ENCODE measurements at places on chromosomes 7 and 10.

DNA sequence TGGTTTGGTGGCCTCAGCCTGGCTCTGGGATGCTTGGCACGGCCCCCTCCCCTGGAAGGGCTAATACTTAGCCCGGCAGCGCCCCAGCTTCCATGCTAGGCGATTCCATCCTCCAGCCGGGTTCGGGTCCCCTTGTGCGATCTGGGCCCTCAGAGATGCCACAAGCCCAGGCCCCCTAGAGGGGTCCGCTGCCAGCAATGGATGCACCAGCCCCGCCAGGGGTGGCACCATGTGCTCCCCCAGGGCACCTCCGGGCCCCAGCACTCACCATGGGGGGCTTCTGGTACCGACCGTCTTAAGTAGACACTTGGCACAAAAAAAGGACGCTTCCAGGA, 125.7 kb upstream of the KCTD7 start:
- DNase-seq = no peak

DNA sequence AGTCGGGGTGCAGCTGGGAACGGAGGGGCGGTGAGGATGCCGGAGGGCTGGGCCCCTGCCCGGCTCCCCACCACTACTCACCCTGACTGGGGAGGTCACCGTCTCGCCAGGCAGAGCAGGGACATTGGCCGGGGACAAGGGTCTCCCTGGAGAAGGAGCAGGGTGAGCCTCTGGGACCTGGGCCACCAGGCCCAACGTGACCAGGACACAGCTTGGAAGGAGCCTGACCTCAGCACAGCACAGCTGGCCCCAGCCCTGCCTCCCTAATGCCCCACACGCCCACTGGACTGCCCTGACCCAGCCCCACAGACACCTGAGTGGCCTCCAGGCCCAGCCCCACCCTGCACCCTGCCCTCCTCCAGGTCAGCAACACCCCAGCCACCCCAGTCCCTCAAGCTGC, 21.1 kb downstream of the MICALL2 start:
- no peak for DNase-seq

GRCh38 chr7:29086545-29086944, 59.8 kb downstream of the CPVL start:
- no peak for DNase-seq

DNA sequence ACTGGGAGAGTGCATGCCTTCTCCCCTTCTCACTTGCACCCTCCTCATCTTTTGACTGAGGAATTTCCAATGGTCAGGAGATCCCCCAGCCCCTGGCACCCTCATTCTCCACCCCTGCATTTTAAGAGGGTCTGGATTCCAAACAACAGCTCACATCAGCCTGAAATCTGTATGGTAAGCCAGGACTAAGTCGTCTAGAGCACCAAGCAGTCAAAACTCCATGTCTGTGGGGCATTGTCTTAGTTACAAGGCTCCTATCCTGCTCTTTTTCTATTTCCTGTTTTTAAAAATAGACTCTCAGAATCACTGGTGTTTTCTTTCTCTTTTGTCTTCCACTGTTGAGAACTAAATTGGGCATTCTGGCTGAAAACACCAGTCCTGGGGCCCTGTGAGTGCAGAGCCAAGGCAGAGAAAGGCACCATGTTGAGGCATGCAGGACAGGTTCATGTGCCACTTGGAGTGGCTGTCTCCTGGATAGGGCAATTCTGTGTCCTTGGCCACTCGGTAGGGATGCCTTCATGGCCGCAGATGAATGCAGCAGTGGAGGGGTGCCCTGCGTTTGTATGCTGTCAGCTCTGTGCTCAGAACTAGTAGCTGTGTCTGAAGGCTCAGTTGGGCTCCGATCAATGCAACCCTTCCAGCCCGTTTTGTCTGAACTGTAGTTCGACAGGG, 216.6 kb upstream of the YAE1 start:
- no peak for DNase-seq

DNA sequence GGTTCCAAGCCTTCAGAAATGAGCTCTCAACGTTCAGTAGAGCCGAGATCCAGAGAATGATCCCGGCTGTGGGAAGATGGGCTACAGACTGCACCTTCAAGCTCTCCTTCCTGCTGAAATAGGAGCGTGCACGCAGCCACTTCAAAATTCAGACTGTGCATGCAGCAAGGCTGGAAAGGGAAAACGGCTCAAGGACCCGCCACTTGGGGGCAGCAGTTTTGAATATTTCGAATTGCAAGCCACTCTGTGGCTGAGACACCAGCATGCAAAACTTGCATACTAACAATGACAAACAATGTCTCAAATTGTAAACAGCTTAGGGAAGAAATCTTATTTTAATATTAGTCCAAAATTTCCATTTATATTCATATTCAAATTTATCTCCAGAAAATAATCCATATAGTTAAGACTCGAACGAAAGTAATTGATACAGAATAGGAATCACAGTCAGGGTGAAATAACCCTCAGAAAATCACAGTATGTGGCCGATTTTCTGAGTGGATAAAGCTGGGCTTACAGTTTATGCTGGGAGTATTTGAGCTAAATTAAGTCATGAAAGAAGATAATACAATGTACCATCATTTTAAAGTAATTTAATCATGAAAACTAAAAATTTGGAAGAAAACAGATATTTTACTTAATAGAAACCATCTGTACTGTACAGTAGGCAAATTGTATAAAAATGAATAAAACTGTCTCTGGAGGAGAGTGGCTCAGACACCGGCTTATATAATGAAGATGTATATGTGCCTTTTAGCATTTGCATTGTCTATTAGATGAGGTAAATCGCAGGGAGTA, 137.9 kb upstream of the MKI67 start:
- DNase-seq = no peak

- no peak for DNase-seq
These were observed 46.1 kb downstream of the ZNF467 start for GRCh38 chr7:149727053-149727898.

DNA sequence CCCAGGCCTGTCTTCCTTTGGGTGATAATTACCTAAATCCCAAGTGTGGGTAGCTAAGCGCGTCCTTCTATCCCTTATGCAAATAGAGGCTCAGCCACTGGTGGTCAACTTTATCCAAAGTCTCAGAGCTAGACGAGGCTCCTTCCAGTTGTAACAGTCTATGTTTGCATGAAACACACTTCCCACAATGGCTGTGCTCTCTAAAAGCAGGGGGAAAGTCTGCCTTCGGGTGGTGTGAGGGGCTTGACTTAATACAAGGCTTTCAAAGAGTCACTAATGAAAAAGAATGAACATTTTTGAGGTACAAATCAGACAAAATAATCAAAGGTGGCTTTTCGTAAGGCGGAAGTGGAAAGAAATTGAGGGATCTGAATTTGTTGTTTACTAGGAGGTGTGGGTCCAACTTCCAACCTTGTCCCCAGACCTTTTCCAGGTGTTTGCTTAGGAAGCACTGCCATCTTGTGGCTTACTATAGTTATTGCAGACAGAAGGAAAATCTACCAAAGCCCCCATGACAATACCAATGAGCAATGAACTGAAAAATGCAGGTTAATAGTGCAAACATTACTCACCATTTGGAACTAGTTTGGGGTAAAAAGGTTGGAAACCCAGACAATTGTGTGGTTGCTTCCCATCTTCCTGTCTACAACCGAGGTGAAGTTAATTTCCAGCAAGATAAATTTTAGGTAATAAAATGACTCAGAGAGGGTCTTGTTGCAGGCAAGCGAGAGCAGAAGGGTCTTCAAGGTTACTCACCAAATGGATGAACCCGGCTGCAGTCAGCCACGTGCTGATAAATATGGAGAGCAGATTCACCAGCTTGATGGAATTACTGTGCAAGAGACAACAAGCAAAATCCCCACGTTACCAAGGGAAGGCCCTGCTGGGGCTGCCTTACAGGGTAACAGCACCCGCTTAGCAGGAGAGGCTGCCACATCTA, 525.7 kb downstream of the KCNMA1 start:
- no peak for DNase-seq

DNA sequence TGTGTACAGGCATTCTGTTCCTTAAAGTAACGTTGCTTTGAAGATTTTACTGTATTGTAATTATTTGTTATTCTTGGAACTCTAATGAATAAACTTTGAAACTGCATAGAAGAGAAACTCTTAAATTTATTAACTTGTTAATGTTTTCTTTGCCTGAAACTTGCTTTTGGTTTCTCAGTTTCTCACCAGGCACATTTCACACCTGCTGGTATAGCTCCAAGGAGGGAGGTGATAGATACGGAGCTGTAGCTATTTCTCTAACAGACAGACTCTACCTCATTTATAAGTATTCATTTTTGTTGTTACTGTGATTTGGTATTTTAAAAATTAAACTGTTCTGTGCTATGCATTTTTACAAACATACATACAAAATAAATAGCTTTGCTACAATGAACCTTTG, 32.7 kb downstream of the R3HCC1L start:
- no peak for DNase-seq

DNA sequence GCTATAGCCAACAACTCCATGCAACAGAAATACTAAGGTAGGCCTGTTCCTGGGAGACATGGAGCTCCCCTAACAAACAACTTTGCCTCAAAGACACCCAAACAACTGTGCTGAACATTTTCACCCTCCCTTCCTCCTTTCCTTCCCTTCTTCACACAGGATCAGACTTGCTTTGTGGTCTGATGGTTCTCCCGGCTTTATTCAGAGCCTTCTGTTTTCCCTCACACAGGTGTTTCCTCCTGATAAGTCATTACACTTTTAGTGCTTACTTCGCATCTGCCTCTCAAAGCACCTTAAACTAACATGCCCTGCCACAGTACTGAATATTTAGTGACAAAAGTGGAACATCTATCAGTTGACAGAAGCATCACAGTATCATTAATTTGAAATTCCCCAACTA, 56.3 kb upstream of the YAE1 start:
- DNase-seq = no peak

DNA sequence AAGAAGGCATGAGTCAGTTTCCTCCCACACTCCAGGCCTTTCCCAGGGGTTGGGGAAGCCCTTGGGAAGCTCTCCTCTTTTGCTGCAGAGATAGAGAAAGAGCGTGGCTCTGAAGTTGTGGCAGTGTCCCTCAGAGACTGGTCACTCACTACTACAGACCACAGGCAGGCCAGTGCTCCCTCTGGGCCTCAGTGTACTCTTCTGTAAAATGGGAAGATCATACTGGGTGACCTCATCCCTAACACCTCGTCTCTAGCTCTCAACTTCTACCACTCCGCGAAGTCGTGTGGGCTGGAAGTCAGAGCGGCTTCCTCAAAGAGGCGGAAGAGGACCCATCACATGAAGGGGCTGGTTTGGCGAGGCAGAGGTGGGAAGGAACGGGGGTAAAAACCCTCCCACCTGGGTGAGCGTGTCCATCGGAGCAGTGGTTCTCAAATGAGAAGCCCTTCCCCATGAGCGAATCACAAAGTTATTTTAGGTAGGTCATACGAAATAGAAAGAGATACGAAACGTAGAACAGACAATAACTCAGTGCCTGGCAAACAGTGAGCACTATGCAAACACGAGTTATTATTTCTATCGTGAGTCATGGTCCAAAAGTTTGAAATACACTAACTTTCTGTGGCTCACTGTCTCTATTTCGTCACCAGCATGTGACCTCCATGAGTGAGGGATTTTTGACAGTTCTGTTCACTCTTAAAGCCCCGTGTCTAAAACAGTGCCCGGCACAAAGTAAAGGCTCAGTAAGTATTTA, 32.7 kb downstream of the PRKAG2 start:
- peak; percentile 17 for DNase-seq

DNA sequence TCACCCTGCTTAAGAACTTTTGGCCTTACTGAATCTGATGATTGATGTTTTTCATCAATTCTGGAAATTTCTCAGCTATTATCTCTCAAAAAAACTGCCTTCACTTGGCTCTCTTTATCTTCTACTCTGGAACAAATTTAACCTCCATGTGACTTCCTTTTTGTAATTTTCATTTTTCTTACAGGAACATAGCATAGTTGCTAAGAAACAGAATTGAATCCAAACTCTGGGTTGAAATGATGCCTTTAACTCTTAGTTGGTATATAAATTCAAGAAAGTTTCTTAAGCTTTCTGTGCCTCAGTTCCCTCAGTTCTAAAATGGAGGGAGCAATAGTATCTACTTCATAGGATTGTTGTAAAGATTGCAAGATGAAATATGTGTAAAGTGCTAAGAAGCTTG, 19.8 kb downstream of the GPR141 start:
- DNase-seq = no peak

DNA sequence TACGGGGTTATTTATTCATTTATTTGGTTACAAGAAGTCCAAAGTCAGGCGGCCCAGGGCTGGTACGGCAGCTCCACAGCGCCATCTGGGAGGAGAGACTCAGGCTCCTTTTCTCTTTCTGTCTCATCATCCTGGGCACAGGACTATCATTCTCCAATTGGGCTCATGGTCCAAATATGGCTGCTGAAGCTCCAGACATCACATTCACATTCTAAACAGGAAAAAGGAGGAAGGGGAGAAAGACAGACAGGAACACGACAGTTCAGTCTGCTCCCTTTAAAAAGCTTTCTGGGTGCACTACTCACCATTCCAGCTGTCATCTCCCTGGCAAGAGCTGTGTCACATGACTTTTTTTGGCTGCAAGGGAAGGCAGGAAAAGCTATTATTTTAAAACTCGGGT, 74.4 kb upstream of the PDZD8 start:
- DNase-seq = no peak

DNA sequence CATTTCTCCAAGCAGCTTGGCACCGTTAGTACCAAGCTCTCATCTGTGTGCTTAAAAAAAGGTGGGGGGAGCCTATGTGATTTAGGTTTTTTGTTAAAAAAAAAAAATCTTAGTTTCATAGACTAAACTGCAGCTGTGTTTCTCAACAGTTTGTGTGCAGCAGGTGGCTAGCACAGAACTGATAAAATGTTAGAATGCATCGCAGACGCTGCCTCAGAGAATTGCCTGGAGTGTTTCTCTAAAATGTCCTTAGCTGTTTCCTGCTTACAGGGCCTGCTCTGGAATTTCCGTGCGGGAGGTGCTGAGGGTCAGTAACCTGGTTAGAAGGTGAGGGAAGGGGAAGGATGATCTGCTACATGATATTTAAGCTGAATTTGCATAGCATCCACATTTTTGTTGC, 268.9 kb downstream of the PLXDC2 start:
- no peak for DNase-seq

- DNase-seq = no peak
These were observed 36.5 kb downstream of the P4HA1 start for GRCh38 chr10:73060173-73060572.

DNA sequence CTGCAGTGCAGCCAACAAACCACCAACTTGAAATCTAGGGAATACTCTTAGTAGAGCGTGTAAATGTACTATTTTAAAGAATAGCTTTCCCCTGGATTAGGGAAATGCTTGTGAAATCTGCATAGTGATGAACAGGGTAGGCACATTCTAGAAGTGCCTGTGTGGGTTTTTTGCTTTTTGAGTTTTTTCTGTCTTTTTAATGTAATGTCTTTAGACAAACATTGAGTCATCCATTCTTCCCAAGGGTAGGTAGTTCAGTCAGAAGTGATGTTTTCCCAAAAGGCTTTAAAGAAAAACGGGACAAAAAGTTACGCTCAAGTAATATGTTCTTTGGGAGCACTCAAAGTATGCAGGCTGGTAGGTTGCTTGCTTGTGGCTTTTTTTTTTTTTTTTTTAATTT, 130.0 kb downstream of the AUTS2 start:
- DNase-seq = no peak

Measured in bone marrow (tissue), 2 donors.